Gastrocnemius medialis (tissue), 4 donors: ENCODE measurements at places on chromosomes 13 and 19. TPM values are rescaled to one million over a fixed set of nuclear protein-coding genes. Genes with fewer than 3 reads are reported as not detected.

The NBEA gene
- total RNA-seq: 4.9 TPM

The ZNF763 gene
- total RNA-seq: 0.80 TPM

The CTXN1 gene
- total RNA-seq: not detected

The PRTN3 gene
- not detected for total RNA-seq

The CCDC70 gene
- total RNA-seq: not detected

The MRPS31 gene
- 29.5 TPM for total RNA-seq

The SOX1 gene
- not detected for total RNA-seq

The OR7C1 gene
- total RNA-seq: 0.03 TPM

The NACC1 gene
- total RNA-seq: 61.6 TPM

The SBK2 gene
- not detected for total RNA-seq

The SLC27A1 gene
- 49.8 TPM for total RNA-seq

The RUBCNL gene
- not detected for total RNA-seq

The KLC3 gene
- not detected for total RNA-seq

The PGLYRP2 gene
- total RNA-seq: not detected

The U2AF2 gene
- 53.3 TPM for total RNA-seq

The C19orf85 gene
- total RNA-seq: not detected

The PCSK4 gene
- 0.12 TPM for total RNA-seq

The MBD3 gene
- total RNA-seq: 141 TPM

The CGB2 gene
- not detected for total RNA-seq

The CYP4F2 gene
- not detected for total RNA-seq

The MYO16 gene
- 0.02 TPM for total RNA-seq

The C19orf38 gene
- 2.2 TPM for total RNA-seq

The FAM83E gene
- not detected for total RNA-seq

The FGF22 gene
- not detected for total RNA-seq

The C19orf73 gene
- 3.3 TPM for total RNA-seq

The FREM2 gene
- total RNA-seq: 3.2 TPM

The KIR2DL4 gene
- not detected for total RNA-seq

The SLC7A9 gene
- not detected for total RNA-seq

The ICAM4 gene
- not detected for total RNA-seq

The C19orf67 gene
- not detected for total RNA-seq

The KCTD12 gene
- 31.2 TPM for total RNA-seq

The TPTE2 gene
- total RNA-seq: not detected
